NCI-H1694 (cell line): ENCODE measurements at places on chromosomes 5 and 9.

DNA sequence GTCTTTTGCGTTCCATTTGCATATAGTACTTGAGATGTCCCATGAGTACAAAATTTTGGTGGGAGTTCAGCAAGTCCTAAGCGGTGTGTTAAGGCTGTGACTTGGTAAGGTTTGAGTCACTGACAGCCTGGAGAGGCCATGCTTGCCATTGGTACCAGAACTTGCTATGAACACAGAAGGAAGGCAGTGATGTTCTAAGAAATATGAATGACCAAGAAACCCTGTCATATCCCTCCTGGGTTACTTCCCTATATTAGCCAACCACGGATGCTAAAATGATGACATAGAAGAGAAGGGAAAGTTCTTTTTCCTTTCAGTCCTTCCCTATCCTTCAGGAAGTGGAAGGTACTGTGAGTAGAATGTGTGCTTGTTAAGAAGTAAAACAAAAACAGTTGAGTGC lies 136.7 kb downstream of the GCNT1 start:
- no peak for DNase-seq

GRCh38 chr5:84286662-84287061 lies 98.0 kb downstream of the EDIL3 start:
- no peak for DNase-seq

DNA sequence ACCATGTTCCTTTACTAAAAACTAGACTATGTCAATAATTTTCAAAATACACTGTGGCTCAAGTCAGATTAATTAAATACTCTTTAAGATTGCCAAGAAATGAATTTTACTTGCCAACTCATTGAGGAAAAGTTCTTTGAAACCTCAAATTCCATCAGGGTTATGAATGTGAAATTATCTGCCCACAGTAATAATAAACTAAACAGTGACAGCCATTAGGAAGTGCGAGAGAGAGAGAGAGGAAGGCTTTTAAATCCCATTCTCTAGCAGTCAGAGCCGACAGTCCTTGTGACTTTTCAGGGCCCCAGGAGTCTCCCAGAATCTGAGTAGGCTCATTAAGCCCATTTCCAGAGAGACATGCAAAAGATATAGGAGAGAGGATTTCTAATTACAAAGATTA lies 236.1 kb downstream of the MARCHF11 start:
- DNase-seq = no peak

- DNase-seq = no peak
Observed at GRCh38 chr5:140925806-140926442, at the start of gene PCDHAC1. Gene PCDHAC1 (plus strand): TSS chr5:140926299. CDS start chr5:140926893, 594 bp downstream.

DNA sequence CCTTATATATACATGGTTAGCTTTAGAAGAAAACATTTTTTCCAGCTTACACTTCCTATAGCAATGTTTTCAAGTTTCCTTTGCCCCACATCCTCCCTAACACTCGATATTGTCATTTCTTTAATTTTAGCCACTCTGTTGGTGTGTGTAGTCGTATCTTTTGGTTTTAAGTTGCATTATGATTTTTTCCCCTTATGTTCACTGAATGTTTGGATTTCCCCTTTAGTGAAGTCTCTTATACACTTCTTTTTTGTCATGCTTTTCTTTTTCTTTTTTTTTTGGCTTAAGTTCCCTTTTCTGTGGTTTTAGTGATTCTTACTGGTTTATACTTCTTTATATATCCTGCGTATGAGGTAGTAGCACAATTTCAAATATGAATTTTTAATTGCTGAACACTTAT lies 58.8 kb downstream of the KDM4C start:
- DNase-seq = no peak
